ENCODE measurements at places on chromosomes 1 and 21.

DNA sequence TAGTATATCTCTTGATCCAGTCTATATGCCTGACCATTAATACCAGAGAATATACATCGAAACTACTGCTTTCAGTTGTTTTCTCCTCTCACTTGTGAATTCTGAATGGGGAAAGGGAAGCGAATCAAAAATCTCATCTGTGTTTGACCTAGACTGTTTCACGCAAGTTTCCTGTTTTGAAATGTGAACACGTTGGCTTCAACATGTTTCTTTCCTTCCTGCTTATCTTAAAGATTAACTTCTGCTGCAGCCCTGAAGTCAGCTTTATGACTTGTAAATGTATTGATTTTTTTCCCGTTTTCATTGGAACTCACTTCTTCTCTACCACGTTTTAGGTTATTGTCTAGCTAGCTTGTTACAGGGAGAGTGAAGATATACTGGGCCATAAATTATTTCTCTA lies 49.9 kb downstream of the SNX27 start:
- no peak for DNase-seq

DNA sequence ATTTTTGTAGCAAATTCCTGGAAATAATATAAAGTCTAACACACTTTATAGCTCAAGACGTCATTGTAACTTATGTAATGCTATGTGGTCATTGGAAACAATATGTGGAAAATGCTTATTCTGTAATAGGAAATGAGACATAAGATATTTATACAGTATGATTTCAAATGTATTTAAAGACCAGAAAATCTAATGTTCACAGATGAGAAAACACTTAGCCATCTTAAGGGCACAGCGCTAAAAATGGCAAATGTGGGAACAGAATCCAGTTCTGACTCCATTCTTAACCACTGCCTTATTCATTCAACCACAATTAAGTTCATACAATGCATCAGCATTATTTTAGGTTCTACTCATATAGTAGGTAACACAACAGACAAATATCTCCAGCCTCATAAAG lies 12.5 kb downstream of the CSDE1 start:
- DNase-seq = no peak

GRCh38 chr1:200673952-200674823 lies 4.5 kb upstream of the DDX59 start:
- no peak for DNase-seq

- DNase-seq = peak; percentile 6
Measured at GRCh38 chr1:88935522-88936222, 44.3 kb upstream of the GTF2B start.

DNA sequence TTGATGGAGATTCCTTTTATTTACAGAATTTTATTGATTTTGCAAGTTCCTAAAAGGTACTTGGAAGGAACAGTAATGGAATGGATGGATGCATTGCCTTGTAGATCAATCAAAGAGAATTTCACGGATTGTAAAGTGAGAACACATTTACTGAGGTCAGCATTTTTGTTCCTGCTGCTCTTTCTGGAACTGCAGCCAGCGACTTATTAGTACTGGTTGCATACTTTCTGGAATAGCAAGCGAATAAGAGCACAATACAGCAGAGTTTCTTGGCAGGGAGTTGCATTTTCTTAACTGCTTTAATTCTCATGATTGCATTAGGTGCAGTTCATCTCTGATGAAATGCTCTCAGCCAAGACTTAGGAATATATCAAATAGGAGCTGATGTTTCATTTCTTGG lies 106.1 kb upstream of the CHODL start:
- no peak for DNase-seq
